ENCODE measurements at places on chromosomes 13 and 19.

DNA sequence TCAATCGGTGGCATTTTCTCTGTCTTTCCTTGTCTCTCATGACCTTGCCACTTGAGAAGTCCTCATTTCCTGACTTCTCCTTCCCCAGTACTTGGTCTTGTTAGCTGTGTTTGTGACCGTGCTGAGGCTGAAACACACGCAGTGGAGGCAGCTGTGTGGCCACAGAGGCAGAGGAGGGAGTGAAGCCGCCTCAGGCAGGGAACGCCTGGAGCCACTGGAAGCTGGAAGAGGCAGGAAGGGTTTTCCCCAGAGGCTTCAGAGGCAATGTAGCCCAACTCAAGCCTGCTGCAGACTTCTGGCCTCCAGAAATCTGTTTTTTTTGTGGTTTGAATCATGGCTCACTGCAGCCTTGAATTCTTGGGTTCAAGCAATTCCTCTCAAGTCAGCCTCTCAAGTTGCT, 29.2 kb upstream of the ARGLU1 start:
- DNase-seq = no peak

- DNase-seq = no peak
Measured at GRCh38 chr13:32616883-32617511, 30.7 kb downstream of the PDS5B start.

DNA sequence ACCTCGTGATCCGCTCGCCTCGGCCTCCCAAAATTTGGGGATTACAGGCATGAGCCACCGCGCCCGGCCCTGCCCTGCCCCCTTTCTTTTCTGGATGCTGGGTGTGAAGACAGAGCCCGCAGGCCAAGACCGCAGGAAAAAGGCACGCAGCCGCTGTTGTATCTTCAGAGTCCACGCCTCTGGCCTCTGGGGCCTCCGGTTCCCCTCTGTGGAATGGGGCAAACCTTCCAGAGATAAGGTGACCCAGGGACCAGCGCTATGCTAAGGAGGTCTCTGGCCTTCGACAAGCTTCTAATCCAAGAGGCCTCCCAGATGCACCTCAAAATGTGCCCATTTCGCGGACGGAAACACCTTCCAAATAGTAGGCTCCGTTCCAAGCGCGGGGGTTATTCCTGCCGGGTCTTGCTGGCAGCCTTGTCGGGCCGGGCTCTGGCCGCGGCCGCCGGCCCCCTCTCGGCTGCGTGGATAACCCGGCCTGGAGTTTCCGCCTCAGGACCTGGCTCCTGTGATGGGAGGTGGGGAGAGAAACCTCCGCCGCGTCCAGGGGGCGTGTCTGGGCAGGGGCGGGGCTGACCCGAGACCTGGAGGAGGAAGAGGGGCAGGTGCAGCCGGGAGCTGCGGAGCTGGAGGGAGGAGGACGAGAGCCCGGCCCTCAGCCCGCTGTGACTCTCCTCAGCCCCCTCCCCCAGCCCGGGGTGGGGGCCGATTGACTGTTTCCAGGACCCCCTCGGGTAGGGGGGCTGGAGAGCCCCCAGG, 13.1 kb downstream of the TJP3 start:
- DNase-seq = peak; percentile 46

GRCh38 chr13:42101821-42102585, 53.6 kb downstream of the DGKH start:
- no peak for DNase-seq

- no peak for DNase-seq
Measured at GRCh38 chr13:29436721-29437280, 158.7 kb downstream of the SLC7A1 start.

DNA sequence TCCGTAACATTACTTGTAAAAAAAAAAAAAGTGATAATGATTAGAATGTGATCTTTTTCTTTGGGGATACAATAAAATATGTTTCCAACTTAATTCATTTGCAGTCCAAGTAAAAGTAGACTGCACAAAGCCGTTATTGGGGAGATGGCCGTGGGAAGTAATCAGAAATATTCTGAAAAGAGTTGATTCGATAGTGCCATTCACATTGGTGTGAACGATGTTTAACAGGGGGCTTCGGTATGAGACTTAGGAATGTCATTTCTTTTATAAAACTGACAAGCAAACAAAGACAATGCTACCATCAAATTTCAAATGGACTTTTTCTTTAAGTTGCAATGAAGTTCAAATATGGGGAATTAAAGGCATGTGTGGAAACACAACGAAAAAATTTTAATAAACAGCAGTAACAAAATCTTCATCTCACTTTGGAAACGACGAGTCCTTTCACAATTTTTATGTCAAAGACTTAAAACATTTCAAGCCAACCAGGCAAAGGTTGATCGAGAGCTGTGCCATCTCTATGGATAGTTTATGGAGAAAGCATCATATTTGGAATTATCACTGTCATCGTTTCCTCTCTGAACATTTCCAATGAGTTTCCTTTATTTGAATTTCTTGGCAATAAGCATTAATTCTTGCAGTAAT, 1.7 kb upstream of the ZIC5 start:
- no peak for DNase-seq

DNA sequence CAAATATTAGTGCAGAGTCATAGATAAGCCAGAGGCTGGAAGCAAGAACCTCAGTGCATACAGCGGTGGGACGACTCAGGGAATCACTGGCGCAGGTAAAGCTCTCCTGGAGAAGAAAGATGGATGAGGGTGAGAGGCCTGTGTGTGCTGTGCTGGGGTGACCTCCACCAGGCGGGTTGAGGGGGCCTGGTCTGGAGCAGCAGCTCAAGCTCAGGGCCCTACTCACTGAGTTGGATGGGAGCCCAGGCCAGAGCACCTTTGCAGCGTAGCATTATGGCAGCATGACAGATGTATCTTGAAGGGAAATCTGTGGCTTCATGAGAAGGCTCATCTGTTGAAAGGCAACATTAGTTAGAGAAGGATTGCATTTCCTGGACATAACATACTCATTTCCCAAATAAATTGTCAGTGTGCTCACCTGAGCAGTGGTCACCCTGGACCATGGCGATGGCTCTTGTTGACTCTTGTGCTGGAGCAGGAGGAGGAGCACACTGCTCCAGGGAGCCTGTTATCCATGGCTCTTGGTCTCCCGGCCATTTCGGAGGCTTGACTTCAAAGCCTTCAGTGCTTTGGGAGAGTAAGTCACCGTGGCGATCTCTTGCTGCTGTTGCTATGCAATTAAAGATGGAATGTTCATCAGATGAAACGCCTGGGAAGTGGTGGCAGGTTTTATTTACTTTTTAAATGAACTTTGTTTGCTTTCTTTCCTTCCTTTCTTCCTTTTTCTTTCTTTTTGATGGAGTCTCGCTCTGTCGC, 25.0 kb downstream of the HNRNPM start:
- no peak for DNase-seq

- no peak for DNase-seq
Measured at GRCh38 chr13:51998723-51999509, 12.3 kb downstream of the ATP7B start.

GRCh38 chr19:33624586-33624985, 2.8 kb downstream of the CHST8 start:
- DNase-seq = no peak

DNA sequence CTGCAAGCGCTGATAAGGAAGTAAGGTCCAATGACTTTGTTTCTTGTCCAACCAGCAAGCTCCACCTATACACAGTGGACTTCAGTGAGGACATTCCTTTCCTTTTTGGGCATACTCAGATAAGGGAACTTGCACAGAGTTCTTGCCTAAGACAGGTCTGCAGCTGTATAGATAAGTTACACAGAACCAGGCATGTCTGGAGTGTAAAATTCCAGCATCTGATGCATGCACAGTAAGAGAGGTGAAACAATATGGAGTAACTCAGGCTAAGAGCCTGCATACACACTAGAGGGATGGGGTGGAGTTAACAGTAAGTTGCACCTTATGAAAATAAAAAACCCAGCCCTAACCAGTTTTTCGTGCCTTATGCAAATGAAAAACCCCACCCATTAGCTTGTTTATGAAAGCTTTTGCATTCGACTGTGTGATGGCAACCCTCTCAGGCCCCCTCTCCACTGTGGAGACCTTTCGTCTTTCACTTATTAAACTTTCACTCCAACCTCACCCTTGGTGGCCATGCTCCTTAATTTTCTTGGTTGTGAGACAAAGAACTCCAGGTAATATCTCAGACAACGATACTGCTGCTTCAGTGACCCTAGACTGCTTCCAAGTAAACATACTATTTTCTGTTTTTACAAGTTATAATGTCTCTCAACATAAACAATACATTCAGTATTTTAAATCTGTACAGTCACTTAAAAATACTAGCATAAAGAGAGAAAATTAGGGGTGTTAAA, 2859.0 kb upstream of the PCDH20 start:
- DNase-seq = no peak

DNA sequence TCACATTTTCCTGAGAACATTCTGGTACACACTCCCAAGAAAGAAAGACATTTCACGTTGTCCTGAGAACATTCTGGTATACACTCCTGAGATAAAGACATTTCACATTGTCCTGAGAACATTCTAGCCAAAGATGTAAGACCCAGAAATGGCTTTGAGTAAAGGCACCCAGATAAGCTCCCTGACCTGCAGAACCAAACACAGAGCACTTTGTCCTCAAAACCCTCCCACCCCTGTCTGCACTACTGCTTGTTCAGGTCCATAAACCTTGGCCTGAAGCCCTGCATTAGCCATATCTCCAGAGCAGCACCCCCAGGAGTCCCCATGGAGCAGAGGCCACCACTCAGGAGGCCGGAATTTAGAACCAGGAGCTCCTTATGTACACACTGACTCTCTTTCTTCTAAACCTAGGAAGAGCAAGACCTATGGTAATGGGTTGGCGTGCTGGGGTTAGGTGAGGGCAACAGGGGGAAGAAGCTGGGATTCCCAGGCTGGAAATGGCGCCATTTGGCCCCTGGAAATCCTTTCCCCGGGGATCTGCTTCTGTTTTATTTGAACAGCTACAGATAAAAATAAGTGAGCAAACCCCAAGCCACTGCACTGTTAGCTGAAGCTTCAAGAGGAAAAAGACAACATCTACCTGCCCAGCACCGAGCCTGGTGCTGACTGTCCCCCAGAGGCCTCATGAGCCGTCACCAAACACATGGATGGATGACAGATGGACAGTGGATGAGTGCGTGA, 13.7 kb downstream of the GAS6 start:
- DNase-seq = no peak

- DNase-seq = peak; percentile 20
Measured at GRCh38 chr19:12721656-12722565, 1.8 kb downstream of the TNPO2 start.

DNA sequence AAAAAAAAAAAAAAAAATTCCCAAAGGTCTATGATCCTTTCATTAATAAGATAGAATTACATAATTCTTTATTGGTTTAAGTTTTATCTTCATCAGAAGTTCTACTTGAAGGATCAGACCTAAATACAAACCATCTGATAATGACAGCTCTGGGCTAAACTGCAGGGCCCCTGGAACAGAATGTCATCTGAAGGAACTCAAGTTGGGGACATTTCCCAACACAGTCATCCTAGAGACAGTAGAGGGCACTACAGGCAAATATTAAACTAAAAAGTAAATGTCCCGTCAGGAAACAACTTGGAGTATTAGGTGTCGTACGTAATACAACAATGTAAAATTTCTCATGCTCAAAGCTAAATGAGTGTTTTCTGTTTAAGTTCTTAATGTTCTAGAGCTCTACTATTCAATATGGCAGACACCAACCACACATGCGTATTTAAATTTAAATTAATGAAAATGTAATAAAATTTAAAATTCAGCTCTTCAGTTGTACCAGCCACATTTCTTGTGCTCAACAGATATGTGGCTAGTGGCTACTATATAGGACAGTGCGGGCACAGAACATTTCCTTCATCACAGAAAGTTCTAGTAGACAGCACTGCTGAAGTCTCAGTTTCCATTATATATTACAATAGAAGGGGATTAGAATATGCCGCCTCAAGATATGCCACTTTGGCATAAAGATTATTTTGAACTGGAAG, 21.8 kb upstream of the NAXD start:
- DNase-seq = peak; percentile 62

DNA sequence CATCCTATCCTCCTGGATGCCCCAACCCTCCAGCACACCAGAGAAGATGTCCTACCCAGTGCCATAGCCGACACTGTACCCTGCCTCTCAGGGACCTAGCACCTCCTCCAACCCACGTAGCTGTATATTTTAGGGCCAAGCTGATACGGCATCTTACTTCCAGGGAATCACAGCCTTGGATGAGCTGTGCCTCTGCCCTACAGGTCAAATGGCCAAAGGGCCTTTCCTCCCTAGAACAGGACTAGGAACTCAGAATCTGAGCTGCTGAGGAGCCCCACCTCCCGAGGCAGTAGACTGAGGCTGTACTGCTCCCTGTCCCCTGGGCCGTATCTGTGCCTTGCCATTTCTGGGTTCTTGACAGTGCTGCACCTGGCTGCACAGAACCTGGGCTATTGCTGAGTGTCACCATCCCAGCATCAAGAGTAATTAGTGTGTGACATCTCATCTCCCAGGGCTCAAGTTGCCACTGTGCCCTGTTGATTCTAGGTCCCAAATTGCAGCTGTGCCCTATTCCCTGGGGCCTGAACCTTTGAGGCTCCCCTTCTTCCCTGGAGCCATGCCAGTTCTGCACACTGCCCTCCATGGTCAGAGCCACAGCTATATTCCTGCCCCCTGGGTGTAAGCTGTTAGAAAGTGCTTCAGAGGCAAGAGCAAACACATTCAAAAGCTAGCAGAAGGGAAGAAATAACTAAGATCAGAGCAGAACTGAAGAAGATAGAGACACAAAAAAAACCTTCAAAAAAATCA, 41.0 kb downstream of the VWA8 start:
- no peak for DNase-seq

- DNase-seq = peak; percentile 59
Measured at GRCh38 chr19:55643003-55643886, at the start of gene ZNF581. ZNF581 (plus strand) TSS chr19:55643649; CDS start chr19:55644572, 923 bp downstream.

DNA sequence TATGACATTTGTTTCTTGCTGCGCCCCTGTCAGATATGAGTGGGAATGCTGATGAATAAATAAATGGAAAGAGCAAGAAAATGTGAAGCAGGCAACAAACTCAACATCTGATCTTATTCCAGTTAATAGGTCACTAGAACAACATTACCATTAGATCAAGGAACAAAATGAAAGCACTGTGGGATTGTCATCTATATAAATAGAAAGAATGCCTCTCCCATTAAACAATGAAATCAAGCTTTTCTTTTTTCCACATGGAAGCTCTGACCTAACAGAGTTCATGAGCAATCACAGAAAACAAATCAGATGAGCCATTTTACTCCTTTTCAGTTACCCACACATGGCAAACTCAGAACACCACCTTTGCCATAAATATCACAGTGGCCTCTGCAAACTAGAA, 354.8 kb downstream of the SUCLA2 start:
- DNase-seq = no peak

DNA sequence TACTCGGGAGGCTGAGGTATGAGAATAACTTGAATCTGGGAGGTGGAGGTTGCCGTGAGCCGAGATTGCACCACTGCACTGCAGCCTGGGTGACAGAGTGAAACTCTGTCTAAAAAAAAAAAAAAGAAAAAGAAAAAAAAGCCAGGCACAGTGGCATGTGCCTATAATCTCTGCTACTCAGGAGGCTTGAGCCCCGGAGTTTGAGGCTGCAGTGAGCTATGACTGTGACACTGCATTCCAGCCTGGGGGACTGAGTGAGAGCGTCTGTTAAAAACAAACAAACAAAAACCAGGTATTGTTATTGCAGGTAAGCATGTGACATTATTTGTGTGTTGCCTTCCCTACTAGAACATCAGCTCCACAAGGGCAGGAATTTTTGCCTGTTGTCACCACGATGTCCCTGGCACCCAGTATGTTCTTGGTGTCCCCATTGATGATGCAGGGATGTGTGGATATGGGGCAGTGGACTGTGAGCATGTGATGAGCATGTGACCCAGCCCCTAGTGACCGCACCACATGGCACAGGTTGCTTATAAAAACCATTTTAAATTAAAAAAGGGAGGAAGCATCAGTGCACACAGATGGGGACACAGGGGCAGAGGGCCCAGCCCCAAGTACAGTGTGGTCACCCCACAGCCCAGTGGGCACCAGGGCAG, 1.6 kb upstream of the KANK2 start:
- no peak for DNase-seq
